HCT116 (cell line): ENCODE measurements at places on chromosomes 5 and 9.

DNA sequence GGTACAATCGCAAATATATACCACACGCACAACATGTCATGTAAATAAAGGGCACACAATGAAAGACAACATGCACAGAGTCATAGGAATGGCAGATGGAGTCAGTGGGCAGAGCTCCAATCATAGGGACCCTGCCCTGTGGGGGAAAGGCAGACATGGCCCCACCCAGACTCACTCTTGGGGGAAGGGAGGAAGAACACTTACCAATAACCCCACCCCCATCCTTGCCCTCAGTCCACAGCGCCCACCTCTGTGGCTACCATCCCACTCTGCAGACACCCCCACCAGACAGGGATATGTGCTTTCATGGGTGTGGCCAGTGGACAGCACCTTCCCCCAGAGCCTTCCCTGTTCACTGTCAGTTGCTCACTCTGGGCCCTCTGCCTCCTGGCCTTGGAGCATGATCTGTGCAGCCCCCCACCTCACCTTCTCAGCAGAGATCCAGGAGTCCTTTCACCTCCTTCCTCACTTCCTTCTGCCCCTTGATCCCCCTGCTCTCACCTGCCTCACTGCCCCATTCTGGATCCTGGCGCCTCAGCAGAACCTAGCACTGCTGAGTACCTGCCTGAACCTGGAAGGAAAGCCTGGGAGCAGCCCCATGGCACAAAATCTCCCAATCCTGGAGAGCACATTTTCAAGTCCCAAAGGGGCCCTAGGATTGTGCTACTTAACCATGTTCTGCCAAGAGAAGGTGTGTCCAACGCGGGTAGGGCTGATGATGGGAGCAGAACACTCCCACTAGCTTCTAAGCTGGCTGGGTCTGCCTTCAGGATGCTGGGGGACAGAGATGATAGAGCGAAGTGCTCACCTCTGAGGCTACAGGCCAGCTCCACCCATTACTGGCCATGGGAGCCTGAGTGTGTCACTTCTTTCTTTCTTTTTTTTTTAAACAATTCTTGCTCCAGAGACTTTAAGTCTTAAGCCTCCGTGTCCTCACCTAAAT, 1.5 kb upstream of the PHF19 start:
- H3K36me3 ChIP-seq = peaks cover 12% of the 10 kb centered on the region; the same call in 1 of the 2 replicates
- DNase-seq = no peak
- peaks cover 44% of the 10 kb centered on the region for H3K4me1 ChIP-seq
- no peaks in the 10 kb centered on the region for H3K27me3 ChIP-seq
- H3K27ac ChIP-seq = peak overlapping the region; percentile 92
- peak overlapping the region; percentile 72 for H3K4me3 ChIP-seq

- no peaks in the 10 kb centered on the region for H3K36me3 ChIP-seq
- no peak overlapping the region for H3K27ac ChIP-seq
- H3K4me3 ChIP-seq = no peak overlapping the region
These were observed 147.4 kb upstream of the PUM3 start for GRCh38 chr9:2991292-2991691.

- no peak overlapping the region for H3K4me3 ChIP-seq
- no peaks in the 10 kb centered on the region for H3K36me3 ChIP-seq
- no peak for DNase-seq
- no peaks in the 10 kb centered on the region for H3K27me3 ChIP-seq
- no peaks in the 10 kb centered on the region for H3K4me1 ChIP-seq
These were observed 139.7 kb upstream of the MAN2A1 start for GRCh38 chr5:109550077-109550476.

DNA sequence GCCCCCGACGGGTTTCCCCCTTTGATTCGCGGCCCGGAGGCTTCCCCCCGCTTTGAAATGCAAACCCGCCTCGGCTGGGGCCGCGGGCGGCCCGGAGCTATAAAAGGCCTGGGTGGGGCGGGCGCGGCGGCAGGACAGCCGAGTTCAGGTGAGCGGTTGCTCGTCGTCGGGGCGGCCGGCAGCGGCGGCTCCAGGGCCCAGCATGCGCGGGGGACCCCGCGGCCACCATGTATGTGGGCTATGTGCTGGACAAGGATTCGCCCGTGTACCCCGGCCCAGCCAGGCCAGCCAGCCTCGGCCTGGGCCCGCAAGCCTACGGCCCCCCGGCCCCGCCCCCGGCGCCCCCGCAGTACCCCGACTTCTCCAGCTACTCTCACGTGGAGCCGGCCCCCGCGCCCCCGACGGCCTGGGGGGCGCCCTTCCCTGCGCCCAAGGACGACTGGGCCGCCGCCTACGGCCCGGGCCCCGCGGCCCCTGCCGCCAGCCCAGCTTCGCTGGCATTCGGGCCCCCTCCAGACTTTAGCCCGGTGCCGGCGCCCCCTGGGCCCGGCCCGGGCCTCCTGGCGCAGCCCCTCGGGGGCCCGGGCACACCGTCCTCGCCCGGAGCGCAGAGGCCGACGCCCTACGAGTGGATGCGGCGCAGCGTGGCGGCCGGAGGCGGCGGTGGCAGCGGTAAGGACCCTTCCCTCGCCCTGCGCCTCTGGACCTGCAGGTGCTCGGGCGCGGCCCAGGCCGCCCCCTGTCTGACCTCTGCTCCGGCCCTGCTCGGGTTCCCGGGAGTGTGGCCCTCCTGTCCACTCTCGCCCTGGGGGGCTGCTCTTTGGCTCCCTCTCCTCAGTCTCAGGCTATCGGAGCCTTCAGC, at the start of gene CDX1:
Gene CDX1, plus strand, starts transcription at position 129 of the 862 bp plus-strand sequence. Its CDS starts 99 bp downstream, at position 228.
- H3K27ac ChIP-seq = no peak within 1 kb of the TSS
- no peak within 1 kb of the TSS for H3K4me3 ChIP-seq
- H3K4me1 ChIP-seq = no peaks in the 10 kb centered on the region
- H3K36me3 ChIP-seq = no peaks in the 10 kb centered on the region
- no peak for DNase-seq
